Left lung (tissue), 14 donors: ENCODE measurements at places on chromosomes 5 and 9. TPM values are rescaled to one million over a fixed set of nuclear protein-coding genes. Genes with fewer than 3 reads are reported as not detected.

FCN1 gene
- 3.4 TPM for polyA plus RNA-seq

DNA sequence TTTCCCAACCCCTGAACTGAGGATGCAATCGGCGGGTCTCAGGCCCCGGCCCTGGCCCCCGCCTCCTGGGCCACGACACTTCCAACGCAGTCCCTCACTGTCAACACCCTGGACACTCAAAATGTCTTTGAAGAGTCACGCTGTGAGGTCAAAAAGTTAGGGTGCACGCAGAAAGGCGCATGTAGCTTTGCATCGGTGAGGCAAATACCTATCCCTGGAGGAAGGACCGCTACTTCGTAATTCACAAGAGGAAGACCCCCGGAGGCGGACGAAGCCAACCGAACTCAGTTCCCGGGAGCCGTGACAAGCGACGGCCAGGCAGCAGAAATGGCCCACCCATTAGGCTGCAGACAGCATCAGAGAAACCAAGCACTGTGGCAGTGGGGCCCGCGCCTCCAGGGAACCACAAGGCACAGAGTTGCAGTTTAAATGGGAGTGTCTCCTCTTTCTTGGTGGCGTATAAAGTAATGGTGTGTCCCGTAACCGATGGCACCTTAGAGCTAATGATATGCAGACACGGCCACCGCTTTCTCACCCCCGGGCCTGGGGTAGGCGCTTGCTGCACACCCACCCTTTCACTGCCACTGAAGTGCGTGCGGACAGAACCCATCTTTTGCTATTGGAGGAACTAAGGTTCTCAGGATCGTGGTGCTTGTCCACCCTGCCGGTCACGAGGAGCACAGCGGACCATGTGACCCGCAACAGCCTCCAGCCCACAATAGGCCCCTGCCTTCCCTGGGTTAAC is 9.0 kb downstream of the ADAMTS2 start:
- no peak overlapping the region for H3K4me3 ChIP-seq
- H3K36me3 ChIP-seq = no peaks in the 10 kb centered on the region
- H3K27ac ChIP-seq = no peak overlapping the region
- no peak for DNase-seq

DNA sequence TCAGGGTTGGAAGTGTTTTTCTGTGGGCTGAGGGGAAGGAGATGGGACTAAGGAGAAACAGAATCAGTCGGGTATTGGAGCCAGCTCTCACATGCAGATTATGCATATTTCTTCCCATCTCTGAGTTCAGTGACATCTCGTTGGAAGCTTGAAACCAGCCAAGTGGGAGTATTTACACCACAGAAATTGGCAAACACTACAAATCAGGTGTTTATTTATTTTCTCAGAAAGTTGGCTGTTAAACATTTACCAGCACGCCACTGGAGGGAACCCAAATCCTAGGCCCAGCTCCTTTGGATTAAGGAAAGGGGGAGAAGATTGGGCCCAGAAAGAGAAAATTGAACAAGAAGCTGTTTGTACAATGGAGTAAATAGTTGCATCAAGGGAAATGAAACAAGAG is 72.1 kb upstream of the PITX1 start:
- DNase-seq = no peak
- H3K4me1 ChIP-seq = no peaks in the 10 kb centered on the region
- H3K27me3 ChIP-seq = no peaks in the 10 kb centered on the region
- no peak overlapping the region for H3K4me3 ChIP-seq

DNA sequence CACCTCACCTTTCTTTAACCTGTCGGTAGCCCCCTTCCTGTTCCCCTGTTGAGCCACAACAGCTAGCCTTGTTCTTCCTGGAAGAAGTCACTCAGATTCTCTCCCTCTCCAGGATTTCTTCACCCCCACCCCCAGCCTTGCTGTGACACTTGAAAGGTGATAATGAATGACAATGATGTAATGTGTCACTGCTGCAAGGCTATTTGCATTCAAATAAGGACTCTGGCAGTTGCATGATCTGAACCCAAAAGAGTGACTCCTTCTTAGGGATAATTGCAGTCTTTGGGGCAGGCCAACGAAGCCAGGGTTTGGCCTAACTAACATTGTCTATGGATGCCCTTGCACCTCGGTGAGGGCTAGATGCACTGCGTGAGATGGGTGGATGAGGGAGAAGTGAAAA is 154.4 kb upstream of the CLINT1 start:
- H3K27ac ChIP-seq = no peak overlapping the region
- DNase-seq = no peak
- no peak overlapping the region for H3K4me3 ChIP-seq
- no peaks in the 10 kb centered on the region for H3K4me1 ChIP-seq
- no peaks in the 10 kb centered on the region for H3K27me3 ChIP-seq
- no peaks in the 10 kb centered on the region for H3K36me3 ChIP-seq

- H3K36me3 ChIP-seq = no peaks in the 10 kb centered on the region
- DNase-seq = no peak
- H3K27me3 ChIP-seq = no peaks in the 10 kb centered on the region
- no peak overlapping the region for H3K4me3 ChIP-seq
- no peaks in the 10 kb centered on the region for H3K4me1 ChIP-seq
- no peak overlapping the region for H3K27ac ChIP-seq
These were observed 23.7 kb upstream of the TNC start for GRCh38 chr9:115141612-115142011.

DNA sequence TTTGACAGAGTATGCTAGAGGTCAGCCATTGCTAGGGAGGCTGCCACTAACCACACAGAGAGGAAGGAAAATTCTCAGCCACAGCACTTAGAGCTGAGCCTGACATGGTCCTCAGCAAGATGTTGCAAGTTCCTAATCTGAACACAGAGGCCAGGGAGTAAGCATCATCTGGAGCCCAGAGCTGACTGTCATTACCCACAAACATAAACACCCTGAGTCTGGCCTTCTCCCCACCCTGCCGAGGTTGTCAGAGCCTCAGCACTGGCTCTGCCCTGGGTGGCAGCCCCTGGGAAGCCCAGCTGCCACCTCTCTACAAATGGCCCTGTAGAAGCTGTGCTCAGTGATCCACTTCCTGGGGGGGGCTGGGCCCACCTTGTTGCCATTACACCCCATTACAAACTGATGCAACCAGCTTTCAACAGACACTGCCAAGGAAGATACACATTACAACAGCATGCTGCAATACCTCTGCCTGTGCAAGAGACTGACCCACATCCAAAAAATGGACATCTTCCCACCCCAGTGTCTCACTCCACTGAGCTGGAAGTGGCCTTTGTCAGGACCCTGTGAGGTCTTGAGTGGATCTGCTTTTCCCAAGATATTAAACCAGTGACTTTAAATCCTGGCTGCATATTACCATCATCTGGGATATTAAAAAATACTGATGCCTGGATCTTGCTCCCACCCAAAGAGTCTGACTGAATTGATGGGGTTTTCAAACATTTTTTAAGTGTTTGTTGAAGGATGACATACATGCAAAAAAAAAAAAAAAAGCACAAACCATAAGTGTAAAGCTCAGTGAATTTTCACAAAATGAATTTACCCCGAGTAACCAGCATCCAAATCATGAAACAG is 33.0 kb downstream of the IRF1 start:
- no peak overlapping the region for H3K4me3 ChIP-seq
- H3K27ac ChIP-seq = peak overlapping the region; percentile 98
- peaks cover 43% of the 10 kb centered on the region for H3K4me1 ChIP-seq
- no peaks in the 10 kb centered on the region for H3K36me3 ChIP-seq
- H3K27me3 ChIP-seq = no peaks in the 10 kb centered on the region

WNT8A gene
- polyA plus RNA-seq = not detected

GRCh38 chr5:138449501-138450239 is 10.8 kb downstream of the REEP2 start:
- DNase-seq = peak; percentile 88
- no peak overlapping the region for H3K27ac ChIP-seq
- no peaks in the 10 kb centered on the region for H3K27me3 ChIP-seq
- no peaks in the 10 kb centered on the region for H3K4me1 ChIP-seq

DNA sequence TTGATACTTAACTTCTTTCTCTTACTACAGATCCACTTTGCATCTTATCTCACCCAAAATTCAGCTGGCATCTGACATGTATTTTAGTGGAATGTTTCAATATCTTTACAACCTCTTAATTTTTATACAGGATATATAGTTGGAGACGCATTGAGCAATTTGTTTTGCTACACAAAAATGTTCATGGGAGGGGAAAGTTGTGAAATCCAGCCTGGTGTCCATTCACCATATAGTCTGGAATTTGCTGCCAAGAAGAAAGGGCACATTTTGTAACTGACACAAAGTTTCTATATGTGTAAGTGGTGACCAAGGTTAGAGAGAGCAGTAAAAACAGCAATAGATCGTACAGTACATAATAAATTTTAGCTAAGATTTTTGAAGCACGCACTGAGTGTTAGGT is 14.0 kb upstream of the CHD1 start:
- no peaks in the 10 kb centered on the region for H3K27me3 ChIP-seq
- H3K4me1 ChIP-seq = peaks cover 50% of the 10 kb centered on the region
- no peak for DNase-seq

- no peak overlapping the region for H3K4me3 ChIP-seq
- H3K27me3 ChIP-seq = no peaks in the 10 kb centered on the region
- no peak for DNase-seq
- H3K27ac ChIP-seq = no peak overlapping the region
- H3K4me1 ChIP-seq = no peaks in the 10 kb centered on the region
- peaks cover 82% of the 10 kb centered on the region for H3K36me3 ChIP-seq
These were observed 176.4 kb downstream of the SMARCA2 start for GRCh38 chr9:2191609-2191972.

DNA sequence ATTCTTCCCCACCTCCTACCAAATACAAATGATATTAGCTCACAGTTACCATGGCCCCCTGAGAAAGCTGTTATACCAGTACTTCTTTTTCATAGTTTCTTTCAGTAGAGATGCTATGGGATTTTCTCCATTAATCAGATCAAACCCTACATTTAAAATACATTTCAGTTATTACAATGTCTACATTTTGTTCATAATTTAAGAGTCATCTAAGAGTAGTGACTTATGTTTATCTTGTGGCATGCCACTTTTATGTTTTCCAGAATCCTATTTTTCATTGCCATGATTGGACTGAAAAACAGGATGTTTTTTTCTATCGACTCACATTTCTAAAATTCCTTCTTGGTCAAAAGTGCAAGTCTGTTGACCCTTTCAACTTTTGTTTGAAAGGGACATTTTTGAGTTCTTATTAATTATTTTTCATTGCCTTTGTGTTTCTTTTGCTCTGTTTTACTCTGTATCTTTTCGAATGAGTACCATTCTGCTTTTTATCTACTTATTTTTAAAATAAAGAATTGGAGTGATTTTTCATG is 77.4 kb upstream of the ANXA1 start:
- no peaks in the 10 kb centered on the region for H3K4me1 ChIP-seq
- no peaks in the 10 kb centered on the region for H3K36me3 ChIP-seq
- DNase-seq = no peak
- no peak overlapping the region for H3K27ac ChIP-seq
- H3K4me3 ChIP-seq = no peak overlapping the region
- H3K27me3 ChIP-seq = no peaks in the 10 kb centered on the region

DNA sequence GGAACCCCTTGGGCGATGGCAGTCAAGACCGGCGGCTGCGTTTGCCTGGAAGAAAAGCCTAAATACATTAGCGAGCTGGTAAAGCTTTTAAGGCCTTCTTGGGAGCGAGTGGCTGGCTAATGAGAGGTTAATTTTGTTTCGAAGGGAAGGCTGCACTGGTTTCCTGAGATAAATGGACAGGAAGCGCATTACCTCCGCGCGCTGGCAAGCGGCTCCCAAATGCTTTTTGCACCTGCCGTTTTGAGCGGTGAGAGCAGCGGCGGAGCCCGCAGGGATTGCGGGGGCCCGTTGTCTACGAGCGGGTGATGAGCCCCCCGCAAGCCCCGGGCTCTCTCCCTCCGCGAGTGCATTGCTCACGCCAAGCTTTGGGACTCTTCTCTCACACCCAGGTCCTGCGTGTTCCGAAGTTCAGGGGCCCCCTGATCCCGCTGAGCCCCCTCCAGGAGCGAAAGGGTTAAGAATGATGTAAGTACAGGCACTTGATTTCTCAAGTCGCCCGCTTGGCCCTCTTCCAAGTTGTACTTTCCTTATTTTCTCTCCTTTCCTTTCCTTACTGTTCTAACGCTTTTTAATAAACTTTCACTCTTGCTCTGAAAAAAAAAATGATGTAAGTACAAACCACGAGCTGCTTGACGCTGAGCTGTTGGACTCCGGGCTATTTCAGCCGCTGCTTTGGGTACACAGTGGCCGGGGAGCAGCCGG is 3.1 kb upstream of the RGMB start:
- H3K27ac ChIP-seq = peak overlapping the region; percentile 70
- H3K27me3 ChIP-seq = peaks cover 98% of the 10 kb centered on the region
- peaks cover 64% of the 10 kb centered on the region for H3K4me1 ChIP-seq
- H3K4me3 ChIP-seq = peak overlapping the region; percentile 54
- H3K36me3 ChIP-seq = no peaks in the 10 kb centered on the region

GRCh38 chr5:150489360-150490295 is 18.3 kb upstream of the NDST1 start:
- peak overlapping the region; percentile 93 for H3K27ac ChIP-seq
- H3K27me3 ChIP-seq = no peaks in the 10 kb centered on the region
- no peak for DNase-seq
- H3K4me3 ChIP-seq = no peak overlapping the region
- H3K36me3 ChIP-seq = peaks cover 8% of the 10 kb centered on the region

DNAI1 gene
- 1.8 TPM for polyA plus RNA-seq

DNA sequence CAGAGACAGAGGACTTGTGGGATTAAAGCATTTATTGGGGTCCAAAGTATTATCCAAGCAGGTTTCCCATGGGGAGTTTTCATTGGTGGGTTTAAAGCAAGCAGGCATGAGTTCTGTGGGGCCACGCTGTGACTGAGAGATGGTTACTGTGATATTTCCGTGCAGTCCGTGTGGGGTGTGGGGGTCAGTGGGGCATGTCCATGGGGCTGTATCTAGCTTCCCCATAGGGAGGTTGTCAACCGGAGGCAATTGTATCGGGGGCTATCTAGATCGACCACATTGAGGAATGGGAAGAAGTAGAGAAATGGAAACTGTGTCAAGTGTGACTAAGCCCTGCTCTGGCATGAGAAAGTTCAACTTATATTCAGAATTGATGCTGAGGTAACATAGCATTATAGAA is 7.1 kb upstream of the RPS23 start:
- no peaks in the 10 kb centered on the region for H3K4me1 ChIP-seq
- H3K36me3 ChIP-seq = no peaks in the 10 kb centered on the region
- DNase-seq = no peak

GRCh38 chr9:124030969-124031451 is 19.4 kb downstream of the LHX2 start:
- H3K4me1 ChIP-seq = no peaks in the 10 kb centered on the region
- H3K27me3 ChIP-seq = peaks cover 18% of the 10 kb centered on the region
- no peak overlapping the region for H3K4me3 ChIP-seq
- DNase-seq = no peak

ANKRD31 gene
- 0.48 TPM for polyA plus RNA-seq
